Tibial nerve (tissue), 4 donors: ENCODE measurements at places on chromosomes 5 and 9. TPM values are rescaled to one million over a fixed set of nuclear protein-coding genes. Genes with fewer than 3 reads are reported as not detected.

Gene SPINK13
- not detected for total RNA-seq

Gene SCGB3A2
- not detected for total RNA-seq

Gene BTNL8
- not detected for total RNA-seq

Gene C8G
- 5.1 TPM for total RNA-seq

Gene WDR38
- not detected for total RNA-seq

Gene LCN2
- total RNA-seq: not detected

Gene CDK5RAP2
- 127 TPM for total RNA-seq

Gene RASEF
- 2.4 TPM for total RNA-seq

Gene IL5
- total RNA-seq: not detected

Gene GFPT2
- total RNA-seq: 55.3 TPM

Gene SPINK7
- total RNA-seq: not detected

Gene OR13F1
- not detected for total RNA-seq

Gene LCN15
- not detected for total RNA-seq

Gene ZBTB26
- 5.1 TPM for total RNA-seq

Gene RFESD
- total RNA-seq: 1.1 TPM

Gene CANX
- total RNA-seq: 315 TPM

Gene HCN1
- total RNA-seq: 18.0 TPM

Gene ZNF483
- total RNA-seq: 10.1 TPM

Gene PCDHB9
- 7.3 TPM for total RNA-seq

Gene NDST1
- 137 TPM for total RNA-seq

Gene NUTM2G
- total RNA-seq: not detected

Gene OR1Q1
- total RNA-seq: not detected
